ENCODE measurements at places on chromosomes 16 and 17.
A peak's percentile ranks its signal among the peaks of the same experiment; 100 is the strongest.

GRCh38 chr16:58034128-58034685 is 8.7 kb downstream of the MMP15 start:
- no peak for DNase-seq

DNA sequence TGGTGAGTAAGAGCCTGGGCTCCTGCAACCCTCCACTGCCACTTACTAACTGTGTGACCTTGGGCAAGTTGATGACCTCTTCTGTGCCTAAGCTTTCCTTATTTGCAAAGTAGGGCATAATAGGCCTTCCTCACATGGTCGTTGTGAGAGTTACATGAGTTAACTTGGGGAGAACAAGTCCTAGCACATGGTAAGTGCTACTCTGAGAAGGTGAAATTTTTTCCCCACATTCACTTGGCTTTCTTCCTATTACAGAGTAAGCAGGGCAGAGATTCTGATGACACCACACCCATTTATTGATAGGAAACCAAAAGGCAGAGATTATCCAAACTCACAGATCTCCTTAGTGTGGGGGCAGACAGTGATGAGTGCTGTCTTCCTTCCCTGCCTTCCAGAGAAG is 1.6 kb downstream of the KCNH4 start:
- DNase-seq: no peak

DNA sequence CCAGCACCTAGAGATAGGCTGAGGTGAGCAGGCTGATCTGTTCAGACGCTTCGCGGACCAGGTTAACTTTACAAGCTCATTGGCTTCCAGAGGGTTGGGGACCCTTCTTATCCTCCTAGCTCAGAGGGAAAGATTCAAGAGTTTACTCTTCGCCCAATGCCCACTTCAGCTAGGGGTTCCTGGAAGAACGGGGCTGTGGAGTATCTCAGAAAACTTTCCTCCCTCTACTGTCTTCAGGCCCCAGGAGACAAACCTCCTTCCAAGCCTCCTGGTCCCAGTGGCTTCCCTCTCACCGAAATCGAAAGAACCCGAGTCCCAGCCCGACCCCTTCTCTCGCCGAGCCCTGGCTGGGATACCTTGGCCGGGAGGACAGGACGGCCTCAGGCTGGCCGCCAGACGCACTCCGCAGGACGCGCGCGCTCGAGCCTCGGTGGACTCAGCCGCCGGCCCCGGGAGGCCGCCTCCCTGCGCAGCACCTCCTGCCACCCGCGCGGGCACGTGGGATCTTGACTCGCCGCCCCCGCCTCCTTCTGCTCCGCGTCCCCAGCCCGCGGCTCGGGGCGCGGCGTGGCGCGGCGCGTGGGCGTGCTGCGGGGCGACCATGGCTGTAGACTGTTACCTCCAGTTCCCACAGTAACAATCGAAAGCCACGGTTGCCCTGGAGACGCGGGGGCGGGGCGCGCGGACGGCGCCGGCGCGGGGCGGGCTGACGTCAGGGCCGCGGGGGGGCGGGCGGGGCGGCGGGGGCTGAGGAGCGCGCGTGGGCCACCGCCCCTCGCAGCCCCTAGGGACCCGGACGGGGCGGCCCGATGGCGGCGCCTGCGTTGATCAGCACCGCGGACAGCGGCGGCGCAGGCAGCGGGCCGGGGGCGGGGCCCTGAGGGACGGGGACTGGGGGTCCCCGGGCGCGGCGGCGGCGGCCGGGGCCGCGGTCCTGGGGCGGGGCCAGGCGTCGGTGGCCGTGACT is 5.3 kb upstream of the HIC1 start:
- peak; percentile 95 for DNase-seq

DNA sequence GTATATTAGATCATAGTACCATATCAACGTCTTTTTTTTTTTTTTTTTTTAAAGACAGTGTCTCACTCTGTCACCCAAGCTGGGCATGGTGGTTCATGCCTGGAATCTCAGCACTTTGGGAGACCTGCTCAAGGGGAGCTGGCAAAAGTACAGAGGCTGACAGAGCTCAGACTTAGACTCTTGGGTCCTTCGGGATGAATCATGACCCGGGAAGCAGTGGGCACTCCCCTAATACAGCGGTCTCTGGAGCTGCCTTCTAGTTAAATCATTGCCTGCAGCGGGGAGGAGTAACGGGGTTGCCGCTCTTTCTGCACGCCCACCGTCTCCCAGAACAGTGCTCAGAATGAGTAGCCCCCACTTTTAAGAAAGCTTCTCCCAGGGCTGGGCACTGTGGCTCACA is 174.4 kb downstream of the CPPED1 start:
- DNase-seq: no peak

DNA sequence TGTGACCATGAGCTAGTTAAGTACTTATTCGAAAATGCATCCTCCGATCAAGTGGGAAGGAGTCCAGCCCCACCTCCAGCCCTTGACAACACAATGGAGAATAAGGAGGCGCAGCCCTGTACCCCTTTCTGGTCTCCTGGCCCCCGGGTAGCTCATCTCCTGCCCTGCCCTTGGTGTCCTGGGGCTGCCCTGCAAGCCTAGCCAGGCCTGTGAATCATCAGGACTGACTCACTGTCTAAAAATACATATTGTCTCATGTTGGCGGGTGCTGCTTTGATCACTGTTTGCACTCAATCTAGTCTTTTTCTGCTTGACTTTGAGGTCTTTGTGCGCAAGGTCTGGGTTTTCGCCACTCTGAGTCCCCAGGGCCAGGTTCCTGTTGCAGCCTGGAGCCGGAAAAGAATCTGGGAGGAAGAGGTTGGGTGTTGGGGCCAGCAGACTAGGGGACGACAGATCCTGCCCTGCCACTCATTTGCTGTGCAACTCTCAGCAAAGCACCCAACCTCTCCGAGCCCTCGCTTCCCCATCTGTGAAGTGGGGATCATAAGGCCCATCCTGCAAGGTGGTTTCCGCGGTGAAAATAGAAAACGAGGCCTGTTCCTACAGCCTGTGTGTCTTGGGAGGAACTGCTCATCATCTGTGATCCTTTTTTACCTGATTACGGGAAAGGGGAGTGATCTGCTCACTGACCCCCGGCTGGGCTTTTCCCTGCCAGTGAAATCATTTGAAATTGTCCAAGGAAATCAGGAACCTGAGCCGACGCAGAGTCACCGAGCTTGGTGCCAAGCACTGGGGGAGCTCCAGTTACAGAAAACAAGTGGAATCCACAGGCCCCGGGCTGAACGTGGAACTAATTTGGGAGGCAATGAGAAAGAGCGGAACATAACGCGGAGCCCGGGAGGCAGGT is 230.4 kb downstream of the PARN start:
- no peak for DNase-seq
